ENCODE measurements at places on chromosomes 6 and 20.
A peak's percentile ranks its signal among the peaks of the same experiment; 100 is the strongest.

DNA sequence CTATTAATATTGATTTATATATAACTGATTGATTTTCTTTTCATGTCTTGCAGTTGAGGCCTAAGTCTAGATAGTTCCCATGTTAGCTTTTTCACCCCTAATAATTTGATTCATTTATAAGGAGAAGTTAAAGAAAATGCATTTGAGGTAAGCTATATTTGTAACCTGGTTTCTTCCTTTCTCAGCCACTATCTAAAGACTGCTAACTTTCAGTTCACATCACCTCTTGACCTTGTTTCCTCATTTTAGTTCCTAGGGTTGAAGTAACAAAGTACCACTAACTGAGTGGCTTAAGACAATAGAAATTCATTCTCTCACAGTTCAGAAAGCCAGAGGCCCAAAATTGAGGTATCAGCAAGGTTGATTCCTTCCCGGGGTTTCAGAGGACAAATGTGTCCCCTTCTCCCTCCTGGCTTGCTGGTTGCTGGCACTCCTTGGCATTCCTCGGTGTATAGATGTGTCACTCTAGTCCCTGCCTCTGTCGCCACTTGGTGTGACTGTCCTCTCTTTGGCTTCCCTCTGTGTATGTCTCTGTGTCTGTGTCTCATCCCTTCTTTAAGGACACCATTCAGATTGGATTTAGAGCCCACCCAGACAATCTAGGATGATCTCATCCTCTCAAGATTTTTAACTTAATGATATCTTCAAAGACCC, 55.9 kb upstream of the C20orf144 start:
- DNase-seq = no peak

GRCh38 chr6:118650582-118651281, 659 bp downstream of the CEP85L start:
- peak; percentile 77 for DNase-seq

DNA sequence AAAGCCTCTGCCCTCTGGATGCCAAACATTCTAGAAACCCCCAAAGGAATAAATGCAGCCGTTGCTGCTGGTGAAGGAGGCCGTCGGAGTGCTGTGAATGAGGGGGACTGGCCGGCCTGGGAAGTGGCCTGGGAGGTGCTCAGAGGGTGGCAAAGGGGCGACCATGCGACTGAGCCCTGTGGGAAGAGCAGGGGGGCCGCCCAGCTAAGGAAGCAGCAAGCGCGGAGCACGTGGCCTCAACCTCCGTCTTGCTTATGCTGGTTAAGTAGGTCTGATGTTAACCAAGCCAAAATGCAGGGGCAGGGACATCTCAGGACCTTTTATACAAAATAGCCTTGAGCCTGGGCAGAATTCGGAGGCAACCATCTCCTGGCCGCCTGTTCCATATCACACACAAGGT, 381.5 kb downstream of the TAF4 start:
- DNase-seq = no peak

- no peak for DNase-seq
Measured at GRCh38 chr20:48211847-48212246, 426.6 kb upstream of the SULF2 start.

- peak; percentile 56 for DNase-seq
Measured at GRCh38 chr20:46112430-46113112, 5.5 kb upstream of the CD40 start.

- no peak for DNase-seq
Measured at GRCh38 chr6:111603040-111603439, 2.6 kb downstream of the TRAF3IP2 start.

All from SK-N-SH (cell line).